ENCODE measurements at places on chromosomes 7 and 10.

DNA sequence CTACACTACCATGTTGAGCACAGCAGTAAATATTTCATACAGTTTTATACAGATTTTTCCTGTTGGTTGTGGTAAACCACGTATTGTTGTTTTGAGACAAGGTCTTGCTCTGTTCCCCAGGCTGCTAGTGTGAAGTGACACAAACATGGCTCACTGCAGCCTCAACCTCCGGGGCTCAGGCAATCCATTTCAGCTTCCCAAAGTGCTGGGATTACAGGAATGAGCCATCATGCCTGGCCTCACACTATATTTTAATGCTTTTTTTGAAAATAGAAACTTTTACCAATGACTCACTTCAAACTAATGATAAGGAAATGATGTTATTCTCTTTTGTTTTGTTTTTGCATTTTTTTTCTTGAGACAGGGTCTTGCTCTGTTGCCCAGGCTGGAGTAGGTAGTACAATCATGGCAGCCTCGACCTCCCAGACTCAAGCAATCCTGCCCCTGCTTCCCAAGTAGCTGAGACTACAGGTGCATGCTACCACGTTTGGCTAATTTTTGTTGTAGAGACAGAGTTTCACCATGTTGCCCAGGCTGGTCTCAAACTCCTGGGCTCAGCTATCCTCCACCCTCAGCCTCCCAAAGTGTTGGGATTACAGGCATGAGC lies 210.6 kb downstream of the TPST1 start:
- no peak for DNase-seq

DNA sequence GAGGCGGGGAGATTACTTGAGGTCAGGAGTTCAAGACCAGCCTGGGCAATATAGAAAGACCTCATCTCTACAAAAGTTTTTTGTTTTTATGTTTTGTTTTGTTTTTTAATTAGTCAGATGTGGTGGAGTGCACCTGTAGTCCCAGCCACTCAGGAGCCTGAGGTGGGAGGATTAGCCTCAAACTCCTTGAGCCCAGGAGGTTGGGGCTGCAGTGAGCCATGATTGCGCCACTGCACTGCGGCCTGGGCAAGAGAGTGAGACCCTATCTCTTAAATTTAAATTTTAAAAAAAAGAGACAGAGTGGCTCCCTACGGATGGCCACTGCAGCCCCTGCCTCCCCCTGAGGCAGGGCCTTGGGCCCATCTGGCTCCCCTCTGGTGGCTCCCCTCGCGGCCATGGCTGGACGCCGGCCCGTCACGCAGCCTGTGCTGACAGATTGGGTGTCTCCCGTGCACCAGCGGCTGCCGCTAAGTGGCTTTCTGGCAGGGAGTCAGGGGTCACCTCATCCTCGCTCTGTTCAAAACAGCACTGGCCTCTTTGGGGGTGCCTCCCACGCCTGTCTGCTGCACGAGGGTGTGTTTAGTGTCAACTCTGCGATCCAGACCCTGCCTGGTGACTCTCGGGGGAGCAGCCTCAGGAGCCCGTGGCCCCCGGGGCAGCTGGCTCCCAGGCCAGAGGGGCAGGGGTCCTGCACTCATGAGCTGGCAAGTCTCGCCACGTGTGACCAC lies 44.4 kb upstream of the ELN start:
- DNase-seq, result no peak

DNA sequence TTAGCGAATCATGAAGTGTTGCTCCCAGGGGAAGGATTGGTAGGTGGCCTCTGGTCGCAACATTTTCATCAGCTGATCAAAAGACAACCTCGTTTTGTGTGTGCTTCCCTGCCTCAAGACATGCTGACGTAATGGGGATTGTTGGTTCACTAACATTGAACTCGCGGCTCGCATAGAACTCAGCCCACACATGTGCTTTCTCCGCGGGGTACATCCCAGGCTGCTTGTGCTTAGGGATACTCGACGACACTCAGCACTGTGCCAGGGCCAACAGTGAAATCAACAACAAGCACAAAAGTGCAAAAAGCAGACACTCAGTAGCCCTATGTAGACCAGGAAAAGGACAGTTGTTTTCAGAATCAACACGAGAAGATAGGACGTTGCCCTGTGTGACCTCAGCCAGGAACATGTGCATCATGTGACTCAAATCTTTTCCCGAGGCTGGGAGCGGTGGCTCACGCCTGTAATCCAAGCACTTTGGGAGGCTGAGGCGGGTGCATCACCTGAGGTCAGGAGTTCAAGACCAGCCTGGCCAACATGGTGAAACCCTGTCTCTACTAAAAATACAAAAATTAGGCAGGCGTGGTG lies 20.8 kb downstream of the WIPI2 start:
- DNase-seq, result no peak

DNA sequence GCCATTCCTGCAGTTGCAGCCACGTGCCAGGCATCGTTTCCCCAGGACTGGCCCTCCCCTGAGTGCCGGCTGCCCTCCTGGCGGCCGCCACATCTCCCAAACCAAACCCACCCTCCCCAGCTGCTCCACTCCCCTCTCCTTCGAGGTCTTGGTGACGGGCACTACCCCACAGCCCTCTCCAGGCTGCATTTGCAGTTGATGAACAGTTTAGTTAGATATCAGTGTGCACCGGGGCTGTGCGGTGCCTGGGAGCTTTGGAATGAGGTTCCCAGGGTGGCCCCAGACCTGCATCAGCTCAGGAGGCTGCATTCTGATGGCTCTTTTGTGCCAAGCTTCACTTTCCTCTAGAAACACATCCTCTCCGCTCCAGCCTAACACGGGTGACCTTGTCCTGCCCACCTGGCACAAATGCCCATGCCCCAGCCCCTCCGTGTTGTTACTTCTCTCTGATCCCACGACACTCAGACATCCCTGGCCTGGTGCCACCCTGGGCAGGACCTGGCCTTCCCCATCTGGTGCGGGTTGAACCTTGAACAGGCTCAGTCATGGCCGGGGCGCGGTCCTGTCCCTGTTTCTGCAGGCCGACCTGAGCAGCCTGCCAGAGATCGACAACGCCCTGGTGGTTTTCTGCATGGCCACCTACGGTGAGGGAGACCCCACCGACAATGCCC lies 14.5 kb downstream of the TMEM120A start:
- no peak for DNase-seq

DNA sequence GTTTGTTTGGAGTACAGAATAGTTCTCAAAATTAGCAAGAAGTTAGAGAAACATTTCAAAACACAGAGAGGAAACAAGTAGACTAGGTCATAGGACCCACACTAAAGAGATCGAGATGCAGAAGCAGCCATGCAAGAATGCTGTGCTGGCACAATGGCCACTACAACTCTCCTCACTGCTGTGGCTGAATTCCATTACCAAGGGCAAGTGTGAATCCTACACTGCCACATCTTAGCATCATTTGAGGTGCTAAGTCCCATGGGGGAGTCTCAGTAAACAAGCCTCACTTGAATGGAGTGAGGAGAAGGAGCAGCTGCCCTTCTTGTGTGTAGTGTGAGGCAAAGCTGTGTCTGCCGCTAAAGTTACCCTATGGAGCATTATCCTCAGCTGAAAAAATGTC lies 56.7 kb downstream of the PCLO start:
- DNase-seq, result no peak

- no peak for DNase-seq
These were observed 29.6 kb upstream of the FAM20C start for GRCh38 chr7:162632-163297.

GRCh38 chr10:28954211-28954610 lies 276.9 kb downstream of the BAMBI start:
- no peak for DNase-seq

DNA sequence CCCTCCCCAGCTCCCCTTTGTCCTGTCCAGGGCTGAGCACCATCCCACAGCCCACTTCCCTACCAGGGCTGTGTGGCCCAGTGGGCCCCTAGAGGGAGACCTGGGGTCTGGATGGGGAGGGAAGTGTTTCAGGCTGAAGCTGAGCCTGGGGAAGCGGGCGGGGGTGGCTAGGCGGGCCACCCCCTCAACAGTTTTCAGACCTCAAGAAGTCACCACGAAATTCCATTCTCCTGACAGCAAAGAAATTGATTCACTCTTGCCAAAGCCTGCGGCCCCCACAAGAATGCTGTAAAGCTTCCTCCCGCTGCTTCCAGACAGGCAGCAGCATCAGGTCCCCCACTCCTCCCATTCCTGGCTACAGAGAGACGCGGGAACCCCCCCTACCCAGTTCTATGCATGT lies 2.5 kb upstream of the LFNG start:
- no peak for DNase-seq

DNA sequence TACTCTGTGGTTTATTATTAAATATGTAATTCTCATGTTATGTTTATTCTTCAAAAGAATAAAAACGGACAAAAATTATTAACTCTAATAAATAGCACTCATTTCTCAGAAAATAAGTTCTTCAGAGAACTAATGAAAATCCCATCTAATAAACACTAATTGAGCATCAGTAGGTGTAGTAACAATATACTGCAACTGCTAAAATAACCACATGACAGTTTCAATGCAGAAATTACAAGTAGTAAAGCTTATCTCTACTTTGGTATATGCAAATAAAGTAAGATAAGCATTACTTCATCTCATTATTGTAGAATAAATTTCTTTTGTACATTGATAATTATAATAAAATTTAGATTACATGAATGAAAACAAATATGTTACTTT lies 56.4 kb upstream of the DKK1 start:
- DNase-seq, result no peak

Data from stimulated activated CD8-positive, alpha-beta memory T cell treated with anti-CD3 and anti-CD28 coated beads, Interleukin-15, amount 100 ng/mL, for 1 hour (primary cell).